Stimulated activated CD8-positive, alpha-beta memory T cell treated with anti-CD3 and anti-CD28 coated beads, Interleukin-4, amount 100 ng/mL, for 1 hour (primary cell): ENCODE measurements at places on chromosomes 4 and X.

DNA sequence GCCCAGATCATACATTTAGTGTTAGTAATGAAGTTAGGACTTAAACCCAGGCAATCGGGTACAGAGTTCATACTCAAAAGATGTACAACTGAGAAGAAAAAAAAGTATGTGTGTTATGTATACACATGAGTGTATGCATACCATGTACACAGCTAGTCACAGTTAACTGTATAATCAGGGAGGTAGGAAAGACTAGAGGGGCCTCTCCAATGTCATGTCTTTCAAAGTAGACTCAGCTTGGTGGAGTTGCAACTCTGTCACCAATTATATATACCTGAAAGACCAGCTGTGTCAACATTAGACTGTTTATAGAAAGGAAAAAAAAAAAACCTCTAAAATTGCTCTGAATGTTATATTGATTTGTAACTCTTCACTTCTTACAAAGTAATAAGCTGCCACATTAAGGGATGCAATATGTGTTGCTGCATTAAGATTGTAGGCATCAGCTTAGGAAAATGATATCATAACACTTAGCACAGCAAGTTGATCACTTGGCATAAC lies 167.5 kb downstream of the DCTD start:
- no peak for DNase-seq

DNA sequence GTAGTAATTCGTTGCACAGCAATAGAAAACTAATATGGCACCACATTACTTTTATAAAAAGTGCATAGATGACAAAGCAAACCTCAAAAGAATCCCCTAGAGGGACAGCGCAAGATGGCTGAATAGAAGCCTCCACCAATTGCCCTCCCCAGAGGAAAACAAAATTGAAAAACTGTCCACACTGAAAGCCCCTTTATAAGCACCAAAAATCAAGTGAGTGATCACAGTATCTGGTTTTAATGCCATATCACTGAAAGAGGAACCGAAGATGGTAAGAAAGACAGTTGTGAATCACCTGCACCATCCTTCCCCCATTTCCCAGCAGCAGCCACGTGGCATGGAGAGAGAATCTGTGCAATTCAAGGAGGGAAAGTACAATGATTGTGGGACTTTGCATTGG lies 522.2 kb downstream of the GLUD2 start:
- DNase-seq: no peak

GRCh38 chr4:110163327-110164069 lies 34.9 kb downstream of the ELOVL6 start:
- no peak for DNase-seq

DNA sequence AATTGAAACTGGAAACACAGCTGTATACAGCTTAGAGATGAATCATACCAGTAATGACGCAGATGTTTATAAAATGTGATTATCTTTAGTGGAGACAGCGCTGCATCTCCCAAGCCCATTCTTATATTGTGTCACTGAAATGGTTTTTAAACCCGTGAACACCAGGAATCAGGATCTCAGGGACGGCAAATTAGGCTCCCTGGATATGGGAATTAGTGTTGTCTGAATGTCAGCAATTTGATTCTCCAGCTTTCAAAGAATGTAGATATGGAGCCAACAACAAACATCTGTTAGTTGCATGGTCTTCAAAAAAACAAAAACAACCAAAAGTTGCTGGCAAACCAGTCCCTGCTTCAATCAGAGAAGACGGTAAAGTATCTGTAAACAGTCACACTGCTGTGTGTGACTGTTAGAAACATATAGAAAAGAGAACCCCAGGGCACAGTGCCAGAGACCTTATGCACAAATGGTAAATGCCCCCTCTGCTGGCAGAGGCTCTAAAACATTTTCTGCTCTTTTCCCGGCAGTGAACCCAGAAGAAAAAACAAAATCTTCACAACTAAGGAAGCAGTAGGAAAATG lies 351.9 kb upstream of the FTHL17 start:
- DNase-seq: no peak

DNA sequence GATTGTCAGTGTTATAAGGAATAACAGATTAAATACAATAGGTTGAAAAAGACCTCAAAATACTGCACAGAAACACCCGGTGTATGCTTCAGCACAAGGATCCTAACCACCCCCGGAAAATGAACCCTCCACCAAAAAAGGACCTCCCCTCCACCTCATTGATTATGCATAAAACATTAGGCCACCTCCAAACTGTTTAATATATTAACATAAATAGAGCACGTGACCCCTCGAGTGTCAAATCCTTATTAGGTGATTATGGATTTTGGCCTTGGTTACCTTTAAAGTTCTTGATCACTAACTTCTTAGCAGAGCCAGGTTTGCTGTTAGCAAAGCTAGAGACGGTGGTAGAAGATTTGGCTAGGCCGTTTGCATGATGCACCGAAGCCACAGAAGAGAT lies 958 bp downstream of the CUL4B start:
- no peak for DNase-seq

DNA sequence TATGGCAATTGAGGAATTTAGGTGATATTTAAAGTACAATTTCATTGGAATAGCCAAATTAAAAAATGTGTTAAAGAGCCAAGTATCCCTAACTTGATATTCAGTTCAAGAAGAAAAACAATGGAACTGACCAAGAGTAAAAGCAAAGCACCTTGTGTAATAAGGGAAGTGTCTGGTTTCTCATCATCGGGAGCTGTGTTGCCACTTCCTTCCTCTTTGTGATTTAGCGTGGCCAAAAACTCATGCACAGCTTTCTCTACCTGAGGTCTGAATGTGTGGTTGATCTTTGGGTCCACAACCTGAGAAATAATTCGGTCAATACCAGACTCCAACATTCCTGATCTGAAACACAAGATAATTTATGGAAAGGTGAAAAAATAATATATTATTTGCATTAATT lies 12.4 kb downstream of the BOD1L1 start:
- DNase-seq: no peak

GRCh38 chrX:8091510-8091909 lies 79.6 kb downstream of the VCX2 start:
- DNase-seq: no peak

DNA sequence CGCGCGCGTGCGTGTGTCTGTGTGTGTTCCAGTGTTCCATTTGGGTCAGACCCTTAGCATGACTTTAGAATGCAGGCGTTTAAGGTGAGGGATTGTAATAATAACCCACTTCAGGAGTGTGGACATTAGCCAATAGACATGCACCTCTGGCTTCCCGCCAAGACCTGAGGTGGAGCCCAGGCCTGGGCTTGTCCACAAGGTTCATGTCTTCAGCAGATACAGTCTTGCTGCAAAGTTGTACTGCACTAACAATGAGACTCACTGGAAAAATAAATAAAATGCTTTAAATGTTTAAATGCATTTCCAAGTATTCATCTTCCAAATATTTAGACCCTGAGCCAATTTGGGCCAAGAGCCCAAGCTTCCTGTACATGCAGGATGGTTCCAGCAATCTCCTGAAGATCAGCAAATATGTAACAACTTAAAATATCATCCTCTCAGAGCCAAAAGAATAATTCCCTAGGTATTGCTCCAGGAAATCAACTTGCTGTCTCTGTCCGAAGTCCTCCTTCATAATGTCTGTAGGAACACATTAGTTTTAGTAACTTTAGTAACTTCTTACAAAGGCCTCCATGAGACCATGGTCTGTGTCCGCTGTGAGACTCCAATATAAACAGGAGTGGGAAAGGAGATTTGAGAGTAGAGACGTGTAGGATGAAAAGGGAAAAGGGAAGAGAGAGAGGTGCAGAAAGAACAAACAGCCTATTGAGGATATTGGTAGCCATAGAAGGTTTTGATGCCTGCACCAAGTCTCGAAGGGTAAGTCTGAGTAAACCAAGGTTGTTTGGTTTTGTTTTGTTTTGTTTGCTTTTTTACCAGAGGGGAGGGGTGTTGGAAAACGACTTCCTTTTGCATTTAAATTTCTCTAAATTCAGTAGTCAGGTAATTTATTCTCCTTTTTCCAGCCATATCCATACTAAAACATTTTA lies 98.5 kb upstream of the KLF3 start:
- DNase-seq: no peak

GRCh38 chr4:156575430-156576073 lies 396.0 kb downstream of the PDGFC start:
- no peak for DNase-seq

- DNase-seq: no peak
Observed at GRCh38 chr4:135508006-135508714, 1306.6 kb upstream of the PABPC4L start.

DNA sequence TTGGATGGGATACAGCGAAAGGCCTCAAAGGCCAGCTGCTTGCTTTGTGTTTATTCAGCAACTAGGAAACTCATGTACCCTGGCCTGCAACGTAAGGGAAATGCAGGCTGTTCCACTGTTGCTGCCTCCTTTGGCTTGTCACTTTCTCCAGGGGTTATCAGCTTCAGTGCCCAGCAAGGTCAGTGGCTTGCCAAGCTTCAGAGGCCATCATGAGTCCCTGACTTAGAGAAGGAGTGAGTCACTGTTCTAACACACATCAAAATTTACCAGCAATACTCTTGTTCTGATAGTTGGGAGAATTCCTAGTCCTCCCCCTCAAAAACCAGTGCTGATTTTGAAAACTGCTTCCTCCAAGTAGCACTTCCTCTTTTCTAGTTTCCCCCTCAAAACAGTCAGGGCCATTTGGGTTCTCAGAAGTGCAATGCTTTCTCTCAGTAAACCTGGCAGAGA lies 250.8 kb downstream of the ARHGAP24 start:
- no peak for DNase-seq

- no peak for DNase-seq
Observed at GRCh38 chrX:26574234-26574633, 358.3 kb downstream of the MAGEB5 start.

- no peak for DNase-seq
Observed at GRCh38 chr4:46270986-46271596, 118.8 kb downstream of the GABRA2 start.

DNA sequence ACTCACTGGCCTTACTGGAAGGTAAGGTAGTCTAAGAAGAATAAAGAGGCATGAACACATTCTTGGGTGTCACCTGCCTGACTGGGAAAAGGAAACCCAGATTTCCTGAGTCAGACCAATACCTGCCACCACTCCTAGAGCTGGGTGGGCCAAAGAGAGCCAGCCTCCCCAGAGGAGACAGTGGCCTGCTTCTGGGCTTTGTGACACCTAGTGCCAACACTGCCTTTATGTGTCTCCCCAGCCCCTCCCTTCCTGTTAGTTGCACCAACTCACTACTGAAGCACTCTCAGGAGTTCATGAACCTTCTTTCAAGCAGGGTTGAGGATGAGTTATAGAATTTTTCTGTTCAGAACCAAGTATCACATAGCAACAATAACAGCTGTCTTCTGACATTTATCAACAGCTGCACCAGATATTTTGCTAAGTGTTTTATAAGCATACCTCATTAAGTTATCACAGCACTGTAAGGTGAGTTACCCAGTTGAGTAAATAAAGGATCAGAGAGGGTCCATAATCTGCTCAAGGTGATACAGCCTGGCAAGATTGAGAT lies 77.6 kb upstream of the ETNPPL start:
- no peak for DNase-seq

DNA sequence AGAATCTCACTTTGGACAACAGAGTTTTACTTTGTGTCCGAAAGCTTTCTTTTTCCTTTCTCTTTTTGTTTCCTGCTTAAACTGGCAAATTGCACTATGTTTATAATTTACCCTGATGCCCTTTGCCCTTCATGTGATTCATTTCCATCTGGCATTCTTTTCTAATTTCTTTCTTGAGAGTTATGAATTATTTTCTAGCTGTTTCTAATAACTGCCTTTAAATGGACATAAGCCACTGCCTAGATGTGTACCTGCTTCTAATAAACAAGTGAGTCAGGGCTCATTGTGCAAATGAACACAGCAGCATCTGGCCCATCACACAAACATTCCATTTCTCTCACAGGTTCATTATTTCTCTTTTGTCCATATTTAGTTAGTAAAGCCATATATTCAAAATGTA lies 242.3 kb upstream of the GPRIN3 start:
- no peak for DNase-seq

DNA sequence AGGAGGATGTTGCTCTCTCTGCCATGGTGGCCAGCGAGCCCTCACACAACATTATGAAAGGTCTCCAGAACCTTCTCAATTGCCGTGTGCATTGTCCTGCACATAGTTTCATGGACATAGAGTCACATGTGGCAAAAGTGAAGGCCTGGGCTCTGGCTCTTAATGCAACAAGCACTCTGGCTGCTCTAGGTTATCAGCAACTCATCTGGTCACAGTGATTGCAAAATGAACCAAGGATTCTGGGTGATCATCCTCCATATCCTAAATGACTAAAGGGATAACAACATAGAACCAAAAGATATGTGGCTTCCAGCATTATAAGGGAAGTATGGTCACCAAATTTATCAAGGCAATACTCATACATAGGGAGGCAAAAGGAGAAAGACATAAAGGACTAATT lies 175.2 kb downstream of the MGST2 start:
- no peak for DNase-seq

- no peak for DNase-seq
Observed at GRCh38 chr4:38634047-38634759, 29.8 kb upstream of the KLF3 start.

DNA sequence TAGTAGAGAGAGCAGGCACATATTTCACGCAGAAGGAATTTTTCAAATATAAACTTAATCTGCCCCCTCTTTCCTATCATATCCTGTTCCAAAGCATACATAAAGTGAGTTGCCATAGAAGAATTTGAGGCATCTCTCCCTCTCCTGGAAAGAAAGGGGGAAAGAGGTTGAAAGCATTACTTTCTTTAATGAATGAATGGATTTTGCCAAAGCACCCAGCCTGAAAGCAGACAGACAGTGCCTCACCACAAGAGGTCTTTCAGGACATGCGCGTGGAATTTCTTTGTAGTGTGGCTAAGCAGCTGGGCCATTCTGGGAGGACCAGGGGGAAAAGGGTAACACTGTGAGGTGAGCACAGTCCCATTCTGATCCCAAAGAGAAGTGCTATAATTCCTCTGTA lies 651.4 kb downstream of the IQCM start:
- DNase-seq: no peak

- DNase-seq: no peak
Observed at GRCh38 chr4:77201343-77201742, 44.3 kb downstream of the CCNG2 start.

- no peak for DNase-seq
Observed at GRCh38 chr4:1137850-1138249, 24.5 kb upstream of the RNF212 start.
